ENCODE measurements at places on chromosomes 4 and X.
A peak's percentile ranks its signal among the peaks of the same experiment; 100 is the strongest.

DNA sequence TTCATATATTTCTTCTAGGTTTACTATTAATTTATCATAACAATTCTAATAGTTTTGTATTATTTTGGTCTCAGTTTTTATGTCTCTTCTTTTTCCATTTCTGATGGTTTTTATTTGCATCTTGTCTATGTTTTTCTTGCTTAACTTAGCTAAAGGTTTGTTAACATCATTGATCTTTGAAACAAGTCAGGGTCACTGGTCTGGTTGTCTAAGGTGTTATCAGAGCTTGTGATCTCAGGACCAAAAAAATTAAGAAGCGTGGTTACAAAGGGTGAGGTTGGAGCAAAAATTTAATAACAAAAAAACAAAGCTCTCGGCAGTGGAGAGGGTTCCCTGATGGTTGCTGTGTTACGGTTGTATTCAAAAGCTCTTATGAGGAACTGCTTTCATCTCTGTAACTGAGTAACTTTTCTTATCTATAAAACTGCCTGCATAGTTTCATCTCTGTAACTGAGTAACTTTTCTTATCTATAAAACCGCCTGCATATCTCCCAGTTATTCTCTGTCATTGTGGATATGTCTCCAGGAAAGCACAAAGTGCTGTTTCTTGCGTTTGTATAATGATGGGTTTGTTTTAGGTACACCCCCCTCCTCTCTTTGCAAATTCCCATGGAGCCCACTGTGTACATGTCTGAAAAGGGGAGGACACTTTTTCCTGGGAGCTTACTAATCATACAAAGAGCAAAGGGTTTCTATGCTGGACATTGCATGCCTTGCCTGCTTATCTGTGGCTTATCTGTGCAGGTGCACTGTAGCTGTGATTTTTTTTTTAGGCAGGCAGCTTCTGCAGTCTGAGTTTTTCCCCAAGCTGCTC, 62.4 kb upstream of the UGT2B15 start:
- no peak for DNase-seq

DNA sequence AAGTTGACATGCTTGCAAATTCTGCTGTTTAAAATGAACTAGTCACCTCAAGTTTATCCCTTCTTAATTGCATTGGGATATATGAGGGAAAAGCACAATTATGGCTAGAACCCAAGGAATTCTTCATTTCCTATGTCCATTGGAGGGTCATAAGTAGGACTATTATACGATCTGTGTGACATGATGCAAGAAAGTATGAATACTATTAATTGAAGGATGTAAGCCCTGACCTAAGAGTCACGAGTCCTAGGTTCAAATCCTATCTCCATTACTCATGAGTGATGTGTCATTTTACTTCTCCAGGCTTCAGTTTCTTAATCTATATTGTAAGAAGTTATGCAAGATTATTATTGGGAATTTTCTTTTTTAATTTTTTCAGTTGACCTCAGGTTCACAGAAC, 542.9 kb upstream of the GRIA3 start:
- no peak for DNase-seq

DNA sequence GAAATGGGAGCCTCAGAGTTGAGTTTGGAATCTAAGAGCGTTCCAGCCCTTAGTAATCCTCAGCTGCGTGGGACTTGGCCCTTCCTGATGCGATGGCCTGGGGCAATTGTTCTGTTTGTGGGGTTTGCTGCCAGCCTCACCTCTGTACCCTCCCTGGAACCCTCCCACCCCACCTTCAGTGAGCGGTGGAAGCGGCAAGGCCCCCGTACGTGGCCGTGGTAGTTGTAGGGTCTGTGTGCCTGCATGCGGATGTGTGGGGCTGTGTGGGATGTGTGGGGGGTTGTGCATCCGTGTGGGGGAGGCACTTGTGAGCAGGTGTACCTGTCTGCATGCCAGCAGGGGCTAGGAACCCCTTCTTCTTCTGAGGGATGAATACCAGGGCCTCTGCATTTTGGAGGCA, 65.4 kb upstream of the ADRA2C start:
- DNase-seq = peak; percentile 61

GRCh38 chr4:174764105-174764729, 64.8 kb downstream of the GLRA3 start:
- DNase-seq = no peak

- DNase-seq = no peak
Measured at GRCh38 chr4:13284932-13285331, 199.2 kb downstream of the RAB28 start.

DNA sequence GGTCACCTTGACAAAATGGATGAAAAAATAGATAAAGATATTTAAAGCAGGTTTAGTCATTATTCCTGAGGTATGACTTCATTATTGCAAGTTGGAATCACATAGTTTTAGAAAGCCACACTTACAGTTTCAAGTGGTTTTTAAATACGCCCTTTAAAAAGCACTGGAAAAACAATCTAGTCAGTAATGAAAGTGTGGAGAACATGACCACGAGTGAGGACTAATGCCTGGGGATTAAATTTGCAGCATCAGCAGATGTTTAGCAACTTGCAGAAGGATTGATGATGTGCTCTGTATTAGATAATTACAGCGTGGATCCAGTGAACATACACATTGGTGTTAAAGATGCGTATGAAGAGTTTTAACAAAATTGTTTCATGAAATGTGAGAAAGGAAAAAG, 5.9 kb downstream of the SPARCL1 start:
- DNase-seq = no peak

DNA sequence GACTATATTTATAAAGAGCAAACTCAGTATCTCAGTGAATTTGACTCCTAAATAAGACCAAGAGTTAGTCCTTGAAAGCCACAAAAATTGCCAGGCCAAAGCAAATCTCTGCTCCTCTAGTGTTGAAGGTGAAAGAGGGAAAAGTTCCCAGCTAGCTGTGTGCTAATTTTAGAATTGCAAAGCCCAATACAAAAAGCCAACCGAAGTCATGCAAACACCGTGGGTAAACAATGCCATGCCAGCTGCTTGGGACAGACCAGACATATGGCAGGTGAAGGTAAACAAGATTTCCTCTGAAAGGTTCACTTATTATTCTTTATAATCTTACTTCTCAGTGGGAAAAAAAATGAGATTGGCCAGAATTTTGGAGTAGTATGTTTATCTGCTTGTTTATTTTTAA, 80.5 kb upstream of the LNX1 start:
- DNase-seq = no peak

DNA sequence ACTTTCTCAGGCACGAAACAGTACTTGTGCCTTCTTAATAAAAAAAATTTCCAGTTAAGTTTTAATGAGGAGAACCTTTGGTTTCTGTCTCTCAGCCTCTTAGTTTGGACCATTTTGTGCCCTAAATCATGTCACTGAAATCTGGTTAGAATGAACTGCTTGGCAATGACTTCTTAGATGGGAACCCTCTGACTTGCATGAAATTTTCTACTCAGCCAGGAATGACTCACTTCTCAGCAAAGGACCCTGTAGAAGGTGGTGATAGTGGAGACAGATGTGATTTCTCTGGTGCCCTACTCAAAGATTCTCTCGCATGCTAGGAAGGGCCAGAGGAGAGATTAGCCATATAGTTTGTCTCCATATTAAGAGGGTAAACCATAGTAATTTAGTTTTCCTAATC, 50.5 kb downstream of the RASL11B start:
- no peak for DNase-seq

DNA sequence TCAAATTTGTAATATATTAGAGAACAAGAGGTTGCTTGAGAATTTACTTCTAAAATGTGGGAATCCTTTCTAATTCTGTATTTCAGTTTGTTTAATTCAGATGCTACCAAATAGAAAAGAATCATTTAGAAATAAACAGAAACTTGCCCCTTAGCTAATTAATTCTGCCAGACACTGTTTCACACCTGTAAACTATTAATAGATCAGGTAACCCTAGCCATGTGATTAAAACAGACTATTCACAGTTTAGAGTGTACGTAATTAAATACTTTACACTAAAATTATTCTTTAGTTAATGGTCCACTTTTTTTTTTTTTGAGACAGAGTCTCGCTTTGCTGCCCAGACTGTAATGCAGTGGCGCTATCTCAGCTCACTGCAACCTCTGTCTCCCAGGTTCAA, 124.0 kb downstream of the PTPN13 start:
- DNase-seq = no peak

DNA sequence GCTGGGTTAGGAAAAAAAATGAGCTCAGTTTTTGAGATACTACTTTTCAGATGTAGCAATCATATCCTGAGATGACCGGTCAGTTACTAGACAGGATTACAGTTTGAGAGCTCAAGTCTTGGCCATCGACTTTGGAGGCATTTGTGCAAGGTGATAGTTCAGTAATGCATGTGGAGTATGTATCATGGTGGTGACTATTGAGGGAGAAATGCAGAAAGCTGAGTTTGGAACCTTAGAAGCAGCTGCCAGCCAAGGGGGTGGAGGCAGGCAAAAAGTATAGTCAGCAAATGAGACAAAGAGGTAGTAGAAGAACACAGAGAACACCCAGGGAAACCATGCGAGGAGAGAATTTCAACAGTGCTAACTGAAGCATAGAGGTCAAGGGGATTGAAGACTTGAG, 48.7 kb upstream of the SLC4A4 start:
- DNase-seq = no peak

- no peak for DNase-seq
Measured at GRCh38 chr4:83329521-83330110, 5.0 kb downstream of the HPSE start.

DNA sequence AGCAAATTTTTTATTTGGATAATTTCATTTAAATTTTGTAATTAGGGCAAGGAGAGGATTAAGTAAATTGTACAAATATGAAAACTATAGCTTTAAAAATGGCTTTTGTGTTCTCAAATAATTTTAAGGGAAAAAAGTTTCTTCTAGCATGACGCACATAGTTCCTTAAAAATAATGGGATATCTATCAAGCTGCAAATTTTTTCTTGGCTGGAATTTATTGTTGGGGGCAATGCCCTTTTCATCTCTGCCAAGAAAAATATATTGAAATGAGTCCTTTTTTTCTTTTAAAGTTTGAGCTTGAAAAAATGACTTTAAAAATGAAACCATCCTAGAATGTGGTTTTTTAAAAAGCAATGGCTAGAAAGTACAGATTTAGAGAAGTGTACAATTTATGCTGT, 154.4 kb upstream of the UGT8 start:
- DNase-seq = no peak

Data from suprapubic skin (tissue), 4 donors.